ENCODE measurements at places on chromosomes 12 and 14.

- no peak for DNase-seq
These were observed 1.9 kb upstream of the MYBPC1 start for GRCh38 chr12:101592921-101593320.

- no peak for DNase-seq
These were observed 284.1 kb downstream of the BTG1 start for GRCh38 chr12:91861554-91861953.

GRCh38 chr12:26906704-26907103, 31.1 kb downstream of the INTS13 start:
- peak; percentile 25 for DNase-seq

DNA sequence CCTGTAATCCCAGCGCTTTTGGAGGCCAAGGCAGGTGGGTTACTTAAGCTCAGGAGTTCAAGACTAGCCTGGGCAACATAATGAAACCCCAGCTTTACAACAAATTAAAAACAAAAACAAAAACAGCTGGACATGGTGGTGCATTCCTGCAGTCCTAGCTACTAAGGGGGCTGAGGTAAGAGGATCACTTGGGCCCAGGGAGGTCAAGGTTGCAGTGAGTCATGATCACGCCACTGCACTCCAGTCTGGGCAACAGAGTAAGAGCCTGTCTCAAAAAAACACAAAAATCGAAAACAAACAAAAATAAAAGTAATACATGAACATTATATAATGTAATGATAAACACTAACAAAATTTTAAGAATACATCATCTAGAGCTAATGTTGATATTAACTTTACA, 46.2 kb upstream of the GRIP1 start:
- DNase-seq = no peak

DNA sequence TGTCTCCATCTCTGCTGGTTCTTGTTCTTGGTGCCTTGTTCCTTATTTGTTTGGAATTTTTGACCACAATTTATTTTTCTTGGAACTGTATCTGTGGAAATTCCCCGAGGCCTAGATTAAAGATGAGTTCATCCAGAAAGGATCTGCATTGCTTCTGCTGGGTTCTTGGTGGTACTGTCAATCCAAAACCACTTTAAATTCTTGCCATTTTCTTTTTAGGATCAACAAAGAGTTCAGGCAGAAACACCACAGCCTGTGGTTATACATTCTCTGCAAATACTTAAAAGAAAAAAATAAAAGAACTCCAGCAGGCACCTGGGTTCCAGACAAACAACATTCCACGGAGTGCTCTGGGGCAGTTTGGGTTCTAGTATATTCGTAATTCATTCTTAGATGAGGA, 6.0 kb upstream of the VAMP1 start:
- no peak for DNase-seq

DNA sequence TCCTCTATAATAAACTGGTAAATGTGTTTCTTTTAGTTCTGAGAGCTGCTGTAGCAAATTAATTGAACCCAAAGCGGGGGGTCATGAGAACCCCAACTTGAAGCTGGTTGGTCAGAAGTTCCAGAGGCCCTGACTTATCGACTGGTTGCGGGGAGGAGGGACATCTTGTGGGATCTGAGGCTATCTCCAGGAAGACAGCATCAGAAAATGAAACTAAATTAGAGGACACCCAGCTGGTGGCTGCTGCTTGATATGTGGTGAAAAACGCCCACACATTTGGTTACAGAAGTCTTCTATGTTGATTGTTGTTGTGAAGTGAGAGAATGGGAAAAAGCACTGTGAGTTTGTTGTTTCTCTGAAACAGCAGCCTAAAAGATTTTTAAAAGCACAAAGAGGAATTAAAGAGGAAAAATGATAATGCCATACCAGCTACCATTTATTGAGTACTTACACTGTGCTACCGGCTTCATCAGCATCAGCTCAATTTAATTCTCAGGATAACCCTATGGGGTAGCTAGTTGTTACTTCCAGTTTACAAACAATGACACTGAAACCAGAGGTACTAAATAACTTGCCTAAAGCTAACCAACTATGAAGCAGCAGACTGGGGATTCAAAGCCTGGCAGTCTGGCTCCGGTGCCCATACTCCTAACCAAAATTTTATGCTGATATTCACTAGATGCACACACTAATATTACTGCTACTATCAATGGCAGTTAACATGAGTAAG, 24.3 kb downstream of the DDX24 start:
- DNase-seq = no peak

- no peak for DNase-seq
These were observed 85.7 kb downstream of the MIA2 start for GRCh38 chr14:39319381-39319780.

DNA sequence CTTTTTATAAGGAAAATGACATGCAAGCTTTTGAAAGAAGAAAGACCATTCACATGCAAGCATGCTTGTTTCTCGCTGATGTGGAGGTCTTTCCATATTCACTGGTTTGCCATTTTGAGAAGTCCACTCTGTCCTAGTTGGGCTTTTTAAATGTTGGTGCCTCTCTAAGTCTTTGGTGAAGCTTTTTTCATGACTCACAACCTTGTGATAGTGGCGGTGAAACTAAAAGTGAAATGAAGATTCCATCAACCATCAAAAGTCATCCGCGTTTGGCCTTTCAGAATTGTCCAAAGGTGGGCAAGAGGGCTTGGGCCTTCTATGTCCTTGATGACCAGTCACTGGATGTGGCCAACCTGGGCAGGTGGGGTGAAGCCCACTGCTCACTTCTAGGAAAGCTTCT, 4.3 kb downstream of the LRRC74A start:
- DNase-seq = no peak

- no peak for DNase-seq
These were observed 94.6 kb downstream of the NCOR2 start for GRCh38 chr12:124472690-124473279.

- DNase-seq = no peak
These were observed 42.9 kb downstream of the WSCD2 start for GRCh38 chr12:108172033-108172432.

All from cerebellar cortex (tissue), 1 donor.